ENCODE measurements at places on chromosomes 12 and 14.

DNA sequence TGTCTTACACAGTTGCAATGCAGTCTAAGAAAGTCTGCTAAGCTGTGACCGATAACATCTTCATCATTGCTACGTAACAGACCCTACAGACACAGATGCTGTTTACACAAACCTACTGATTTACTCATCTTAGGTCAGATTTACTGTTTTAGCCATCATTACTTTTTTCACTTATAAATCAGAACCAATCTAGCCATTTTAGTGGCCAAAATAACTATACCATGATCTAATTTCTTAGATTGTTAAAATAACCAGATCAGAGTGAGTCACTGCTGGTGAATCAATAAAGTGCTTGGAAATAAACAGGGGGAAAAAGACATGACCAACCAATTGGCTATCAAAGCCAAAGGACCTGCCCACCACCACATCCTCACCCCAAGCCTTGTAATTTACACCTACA is 57.0 kb upstream of the FOXN3 start:
- DNase-seq, result no peak

- DNase-seq, result no peak
Measured at GRCh38 chr12:111293266-111294009, 75.5 kb downstream of the PHETA1 start.

DNA sequence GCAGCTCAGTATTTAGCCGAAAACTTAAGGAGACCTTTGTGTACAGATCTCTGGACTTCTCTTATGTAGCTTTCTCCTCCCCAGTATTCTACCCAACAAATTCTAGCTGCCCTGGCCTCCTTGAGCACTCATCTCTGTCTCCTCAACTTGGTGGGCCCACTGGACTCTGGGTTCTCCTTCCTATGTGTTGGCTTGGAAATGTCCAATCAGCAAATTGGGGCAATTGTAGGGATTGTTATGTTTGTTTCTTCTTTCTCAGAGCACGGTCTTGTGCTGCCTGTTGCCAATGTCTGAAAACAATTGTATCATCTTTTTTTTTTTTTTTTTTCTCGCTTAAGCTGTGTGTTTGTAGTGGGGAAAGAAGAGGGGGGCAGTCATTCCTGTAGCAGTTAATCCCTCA is 30.2 kb downstream of the NTN4 start:
- DNase-seq, result no peak

GRCh38 chr14:37251775-37252174 is 54.0 kb downstream of the MIPOL1 start:
- DNase-seq, result no peak

- no peak for DNase-seq
Measured at GRCh38 chr14:30211326-30211725, 283.7 kb upstream of the PRKD1 start.

- no peak for DNase-seq
Measured at GRCh38 chr12:98151105-98151590, 364.2 kb upstream of the TMPO start.

GRCh38 chr12:2338991-2339431 is 286.2 kb downstream of the CACNA1C start:
- DNase-seq, result no peak

GRCh38 chr12:88909510-88909909 is 329.2 kb upstream of the KITLG start:
- no peak for DNase-seq

DNA sequence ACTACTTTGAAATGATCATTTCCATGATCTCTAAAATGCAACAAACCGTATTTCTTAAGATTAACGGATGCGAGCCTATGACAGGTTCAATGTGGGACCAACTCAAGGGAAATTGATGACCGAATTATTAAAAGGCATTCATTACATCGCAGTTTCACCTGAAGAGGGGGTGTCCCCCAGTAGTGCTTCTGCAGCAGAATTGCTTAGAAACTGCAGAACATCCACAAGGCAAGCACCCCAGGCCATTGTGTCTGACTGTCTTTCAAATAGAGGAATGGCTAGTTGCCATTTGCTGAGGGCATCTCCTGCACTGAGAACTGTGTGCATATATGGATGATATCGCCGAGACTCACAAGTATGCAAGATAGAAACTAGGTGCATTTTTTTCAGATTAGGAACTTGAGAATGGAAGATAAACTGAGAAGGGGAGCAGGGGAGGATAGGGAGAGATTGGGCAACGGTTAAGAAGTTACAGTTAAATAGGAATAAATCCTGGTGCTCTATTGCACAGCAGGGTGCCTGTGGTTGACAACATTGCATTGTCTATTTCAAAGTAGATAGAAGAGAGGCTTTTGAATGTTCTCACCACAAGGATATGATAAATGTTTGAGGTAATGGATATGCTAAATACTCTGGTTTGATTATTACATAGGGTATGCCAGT is 234.3 kb upstream of the PLEKHG7 start:
- DNase-seq, result no peak

- DNase-seq, result no peak
Measured at GRCh38 chr14:83478741-83479140, 1945.1 kb upstream of the SEL1L start.

GRCh38 chr12:92133171-92133570 is 12.5 kb downstream of the BTG1 start:
- no peak for DNase-seq

DNA sequence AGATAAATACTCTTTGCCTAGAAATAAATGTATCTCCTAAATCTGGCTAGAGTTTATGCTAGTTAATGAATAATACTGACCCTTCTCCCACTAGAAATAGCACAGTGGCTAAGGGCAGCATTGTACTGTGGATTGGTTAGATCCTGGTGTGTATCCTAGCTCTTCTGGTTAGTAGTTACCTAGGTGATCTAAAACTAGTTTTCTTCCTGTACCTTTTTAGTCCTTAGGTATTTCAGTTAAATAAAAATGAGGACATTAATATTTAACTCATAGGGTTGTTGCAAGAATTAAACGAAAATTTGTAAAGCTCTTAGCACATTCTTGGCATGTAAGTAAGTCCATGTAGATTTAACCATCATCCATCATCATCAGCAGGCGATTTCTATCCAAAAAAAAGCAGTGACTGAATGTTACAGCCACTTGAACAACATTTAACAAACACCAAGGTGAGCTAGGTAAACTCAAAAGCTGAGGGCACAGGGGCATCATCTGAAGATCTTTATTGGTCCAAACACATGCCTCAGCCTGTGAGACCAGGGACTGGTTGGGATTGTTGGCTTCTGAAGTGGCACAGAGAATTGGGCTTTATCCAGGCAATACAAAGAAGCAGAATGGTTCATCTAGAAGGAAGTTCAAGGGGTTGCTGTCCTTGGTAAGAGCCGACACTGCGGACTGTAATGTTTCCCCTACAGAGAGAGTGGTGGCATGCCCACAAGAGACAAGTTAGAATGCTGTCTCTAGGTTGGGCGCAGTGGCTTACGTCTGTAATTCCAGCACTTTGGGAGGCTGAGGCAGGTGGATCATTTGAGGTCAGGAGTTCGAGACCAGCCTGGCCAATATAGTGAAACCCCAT is 100.8 kb downstream of the GAS2L3 start:
- DNase-seq, result no peak

GRCh38 chr14:83347874-83348273 is 1814.2 kb upstream of the SEL1L start:
- DNase-seq, result no peak

DNA sequence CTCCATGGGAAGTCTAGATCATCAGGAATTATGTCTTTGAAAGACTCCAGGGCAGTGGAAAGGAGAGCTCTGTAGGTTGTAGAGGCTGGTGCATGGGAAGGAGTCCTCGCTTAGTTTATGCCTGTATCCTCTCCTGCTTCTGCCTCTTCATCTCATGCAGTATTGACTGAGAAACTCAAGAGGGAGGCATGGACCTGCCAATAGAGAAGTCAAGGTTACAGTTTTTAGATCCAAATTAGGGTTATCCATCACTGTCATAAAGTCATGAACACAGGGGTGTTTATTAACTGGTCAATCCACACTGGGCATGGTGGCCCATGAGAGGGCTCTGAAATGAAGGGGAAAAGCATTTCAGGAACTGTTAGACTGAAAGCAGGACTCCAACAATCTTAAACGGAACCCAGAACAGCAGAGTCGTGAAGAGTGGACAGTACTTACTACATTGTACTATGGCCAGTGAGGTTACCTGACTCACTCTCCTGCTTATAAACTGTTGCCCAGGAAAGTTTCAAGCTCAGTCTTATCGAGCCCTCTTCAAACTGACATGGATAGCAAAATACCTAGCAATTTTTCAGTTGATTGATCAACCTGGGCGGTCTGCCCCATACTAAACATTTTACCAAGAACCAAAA is 30.1 kb upstream of the DHRS7 start:
- DNase-seq, result no peak

GRCh38 chr12:23277831-23278230 is 652.9 kb downstream of the ETNK1 start:
- DNase-seq, result no peak

DNA sequence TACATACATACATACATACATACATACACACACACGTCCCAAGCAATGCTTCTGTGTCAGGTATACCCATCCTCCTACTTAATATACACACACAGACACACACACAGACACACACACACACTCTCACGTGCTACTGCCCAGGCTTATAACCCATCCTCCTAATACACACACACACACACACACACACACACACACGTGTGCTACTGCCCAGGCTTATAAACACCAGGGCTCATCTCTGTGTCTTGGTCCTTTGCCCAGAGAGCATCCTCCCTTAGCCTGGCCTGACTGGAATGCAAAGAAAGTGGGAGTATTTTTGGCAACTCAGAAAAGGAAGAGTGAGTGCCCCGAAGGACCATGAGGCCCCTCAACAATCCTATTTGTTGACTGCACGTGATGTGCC is 129.0 kb downstream of the RBM19 start:
- DNase-seq, result no peak

DNA sequence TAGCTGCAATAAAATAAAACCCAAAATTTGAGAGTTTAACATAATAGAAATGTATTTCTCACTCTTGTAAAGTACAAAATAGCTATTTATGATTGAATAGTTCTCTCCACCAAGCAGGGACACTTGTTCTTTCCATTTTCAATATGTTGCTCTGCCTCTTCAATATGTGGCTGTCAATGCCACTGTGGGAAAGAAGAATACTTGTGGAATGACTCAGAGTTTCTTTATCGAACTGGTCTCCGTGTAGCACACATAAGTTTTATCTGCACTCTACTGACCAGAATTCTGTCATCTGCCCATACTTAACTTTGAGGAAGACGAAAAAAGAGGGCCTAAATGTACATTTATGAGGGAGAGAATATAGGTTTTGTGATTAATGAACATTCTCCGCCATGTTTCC is 256.9 kb downstream of the ATXN7L3B start:
- no peak for DNase-seq

DNA sequence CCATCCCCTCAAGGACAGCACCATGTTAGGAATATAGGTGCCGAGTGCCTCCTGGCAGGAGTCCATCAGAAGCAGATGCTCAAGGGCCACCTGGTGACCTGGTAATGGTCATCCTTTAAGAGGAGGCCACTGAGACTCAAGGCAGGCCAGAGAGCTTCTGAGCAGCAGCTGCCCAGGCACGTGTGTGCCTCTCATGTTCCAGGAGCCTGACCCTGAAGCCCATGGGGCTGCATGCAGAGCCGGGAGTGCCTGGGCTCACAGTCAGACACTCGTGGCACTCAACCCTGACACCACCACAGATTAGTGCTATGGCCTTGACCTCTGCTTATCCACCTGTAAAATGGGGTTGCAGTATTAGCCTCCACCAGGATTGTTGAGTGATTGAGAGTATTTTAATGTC is 45.6 kb downstream of the C14orf132 start:
- DNase-seq, result no peak

GRCh38 chr12:60120199-60120598 is 524.4 kb downstream of the SLC16A7 start:
- no peak for DNase-seq

GRCh38 chr12:66813137-66813892 is 134.4 kb upstream of the GRIP1 start:
- no peak for DNase-seq

GRCh38 chr14:30573226-30573814 is 14.4 kb downstream of the G2E3 start:
- DNase-seq, result no peak

DNA sequence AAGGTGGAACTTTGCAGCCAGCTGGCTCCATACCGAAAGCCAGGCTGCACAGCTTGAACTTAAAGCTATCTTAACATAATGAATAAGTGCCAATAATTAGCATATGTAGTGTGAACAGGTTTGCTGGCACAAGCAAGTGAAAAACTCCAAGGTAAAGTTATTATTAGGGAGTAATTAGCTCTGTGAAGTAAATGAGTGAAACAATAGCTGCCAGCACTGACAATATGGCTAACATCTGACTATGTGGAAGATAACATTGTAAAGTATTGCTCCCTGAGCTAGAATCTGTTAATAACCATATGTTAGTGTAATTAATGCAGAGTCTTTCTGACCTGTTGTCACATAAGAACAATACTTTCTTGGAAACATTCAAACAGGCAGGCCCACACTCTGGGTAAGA is 246.4 kb downstream of the SOX5 start:
- no peak for DNase-seq

- no peak for DNase-seq
Measured at GRCh38 chr12:124592050-124592449, 24.6 kb upstream of the NCOR2 start.

GRCh38 chr12:47795121-47795813 is 22.2 kb downstream of the SLC48A1 start:
- no peak for DNase-seq

GRCh38 chr12:106740818-106741217 is 33.7 kb upstream of the RIC8B start:
- no peak for DNase-seq

DNA sequence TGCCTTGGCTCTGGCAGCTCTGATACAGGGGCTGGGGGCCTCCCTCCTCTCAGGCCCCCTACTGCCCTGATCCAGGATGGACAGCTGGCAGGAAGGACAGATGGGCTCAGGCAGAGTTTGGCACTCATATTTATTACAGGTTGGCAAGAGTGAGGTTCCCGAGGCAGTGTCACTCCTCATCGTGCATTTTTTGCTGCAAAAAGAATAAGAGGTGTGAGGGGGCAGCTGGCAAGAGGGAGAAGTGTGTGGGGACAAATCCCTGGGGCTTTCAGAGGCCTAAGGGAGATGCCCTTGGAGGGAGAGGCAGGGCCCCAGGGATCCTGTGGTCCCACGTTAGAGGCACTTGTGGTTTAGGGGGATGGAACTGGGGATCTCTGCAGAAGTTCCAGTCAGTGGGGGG is 5.0 kb downstream of the CMTM5 start:
- no peak for DNase-seq

- DNase-seq, result no peak
Measured at GRCh38 chr12:42759622-42760273, 170.2 kb upstream of the PRICKLE1 start.
